ENCODE measurements at places on chromosomes 7 and 10.

- no peak for DNase-seq
Observed at GRCh38 chr10:62653254-62653653, 151.3 kb upstream of the ADO start.

DNA sequence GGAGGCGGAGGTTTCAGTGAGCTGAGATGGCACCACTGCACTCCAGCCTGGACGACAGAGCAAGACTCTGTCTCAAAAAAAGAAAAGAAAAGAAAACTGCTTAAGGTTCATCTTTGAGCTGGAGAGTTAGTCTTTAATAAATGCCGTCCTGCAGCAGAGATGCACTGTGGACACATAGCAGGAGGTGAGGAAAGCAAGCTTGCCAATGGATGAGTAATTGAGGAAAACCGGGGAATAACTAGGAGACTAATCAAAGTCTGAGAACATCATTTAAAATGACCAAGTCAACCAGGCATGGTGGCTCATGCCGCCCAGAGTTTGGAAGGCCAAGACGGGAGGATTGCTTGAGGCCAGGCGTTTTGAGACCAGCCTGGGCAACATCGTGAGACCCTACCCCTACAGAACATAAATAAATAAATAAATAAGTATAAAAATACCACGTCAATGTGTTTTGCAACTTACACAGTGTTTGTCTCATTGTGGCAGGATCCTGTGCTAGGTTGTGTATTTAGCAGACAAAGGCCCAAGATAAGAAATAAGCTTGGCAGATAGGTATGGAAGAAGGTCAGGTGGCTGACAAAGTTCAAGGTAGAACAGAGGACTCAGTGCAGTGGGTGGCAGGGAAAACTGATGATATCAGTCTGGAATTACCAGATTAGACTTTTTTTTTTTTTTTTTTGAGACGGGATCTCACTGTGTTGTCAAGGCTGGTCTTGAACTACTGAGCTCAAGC lies 115.7 kb upstream of the KMT2C start:
- DNase-seq = no peak

DNA sequence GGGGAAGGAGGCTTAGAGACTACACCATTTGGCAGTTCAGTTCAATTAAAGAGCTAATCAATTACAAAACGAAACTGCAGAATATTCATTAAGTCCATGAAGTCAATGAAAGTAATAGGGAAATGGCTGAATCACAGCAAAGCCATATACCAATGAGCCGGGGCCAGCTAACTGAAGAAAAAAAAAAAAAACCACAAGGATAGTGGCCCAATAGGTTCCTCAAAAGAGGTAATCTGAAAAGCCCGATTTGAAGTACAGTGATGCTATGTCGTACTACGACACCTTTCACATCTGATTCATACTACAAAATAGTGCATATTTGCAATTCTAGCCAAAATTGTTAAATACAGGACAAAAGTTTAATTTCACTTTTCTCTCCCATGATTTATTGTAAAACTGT lies 2.5 kb downstream of the ARHGAP12 start:
- no peak for DNase-seq

GRCh38 chr10:11320809-11321520 lies 290.5 kb downstream of the USP6NL start:
- no peak for DNase-seq

DNA sequence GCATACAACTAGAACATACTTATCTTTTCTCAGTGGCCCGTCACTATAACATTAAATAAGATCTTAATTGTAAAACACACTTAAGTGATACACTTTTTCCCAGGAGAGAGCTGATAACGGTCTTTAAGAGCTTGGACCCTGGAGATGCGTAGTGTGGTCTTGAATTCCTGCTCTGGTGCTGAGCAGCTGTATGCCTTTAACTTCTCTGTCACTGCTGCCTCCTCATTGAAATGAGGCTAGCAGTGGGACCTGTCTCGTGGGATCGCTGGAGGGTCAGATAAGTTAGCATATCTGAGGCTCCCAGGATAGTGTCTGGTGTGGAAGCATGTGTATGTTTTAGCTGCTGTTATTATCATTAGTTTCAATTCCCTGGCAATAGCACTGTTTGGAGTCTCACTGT lies 194.9 kb downstream of the SDK1 start:
- no peak for DNase-seq

DNA sequence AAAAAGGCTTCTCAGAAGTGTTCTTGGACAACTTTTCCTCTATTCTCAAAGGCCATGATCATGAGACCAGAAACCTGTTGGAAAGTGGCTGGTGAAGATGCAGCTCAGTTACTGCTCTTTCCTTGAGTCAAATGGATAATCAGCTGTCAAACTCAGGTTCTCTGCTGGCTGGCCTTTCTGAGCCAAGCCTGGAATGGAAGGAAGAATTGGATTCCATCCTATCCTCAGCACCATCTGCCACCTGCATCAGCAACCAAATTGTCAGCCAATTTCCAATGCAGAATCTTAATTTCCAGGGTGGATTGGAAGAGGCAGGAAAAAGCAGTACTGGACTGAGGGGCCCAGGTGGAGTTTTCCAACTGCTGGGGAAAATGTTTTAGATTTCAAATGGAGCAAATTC lies 631.7 kb downstream of the KCNMA1 start:
- DNase-seq = no peak

- no peak for DNase-seq
Observed at GRCh38 chr10:78805176-78805575, 263.6 kb upstream of the ZMIZ1 start.

DNA sequence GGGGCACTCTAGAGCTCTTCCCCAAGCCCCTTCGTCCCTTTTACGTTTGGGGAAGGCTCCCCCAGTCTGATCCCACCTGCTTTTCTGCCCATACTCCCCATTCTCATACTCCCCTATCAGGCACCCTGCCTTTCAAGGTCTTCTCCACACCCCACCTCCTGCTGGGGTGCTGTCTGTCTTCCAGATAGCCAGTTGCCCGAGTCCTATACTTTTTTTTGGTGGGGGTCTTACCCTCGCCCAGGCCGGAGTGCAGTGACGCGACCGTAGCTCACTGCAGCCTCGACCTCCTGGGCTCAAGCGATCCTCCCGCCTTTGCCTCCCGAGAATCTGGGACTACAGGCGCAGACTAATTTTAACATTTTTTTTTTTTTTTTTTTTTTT lies 775 bp upstream of the ABHD11 start:
- no peak for DNase-seq

DNA sequence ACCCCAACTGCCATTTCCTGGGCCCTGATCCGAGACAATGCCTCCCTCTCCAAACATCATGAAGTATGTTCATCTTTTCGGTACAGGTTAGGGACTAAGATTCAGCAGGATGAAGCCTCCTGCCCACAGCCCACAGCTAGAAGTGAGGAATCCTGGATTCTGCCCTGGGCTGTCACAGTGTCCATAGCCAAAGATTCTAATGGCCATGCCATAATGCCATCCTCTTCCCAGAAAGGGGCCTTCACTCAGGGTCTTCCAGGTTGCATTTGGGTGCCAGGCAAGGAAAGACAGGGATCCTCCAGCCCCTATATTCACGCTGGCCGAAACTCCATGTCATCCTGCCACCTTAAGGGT lies 15.7 kb upstream of the ZMIZ1 start:
- DNase-seq = no peak

DNA sequence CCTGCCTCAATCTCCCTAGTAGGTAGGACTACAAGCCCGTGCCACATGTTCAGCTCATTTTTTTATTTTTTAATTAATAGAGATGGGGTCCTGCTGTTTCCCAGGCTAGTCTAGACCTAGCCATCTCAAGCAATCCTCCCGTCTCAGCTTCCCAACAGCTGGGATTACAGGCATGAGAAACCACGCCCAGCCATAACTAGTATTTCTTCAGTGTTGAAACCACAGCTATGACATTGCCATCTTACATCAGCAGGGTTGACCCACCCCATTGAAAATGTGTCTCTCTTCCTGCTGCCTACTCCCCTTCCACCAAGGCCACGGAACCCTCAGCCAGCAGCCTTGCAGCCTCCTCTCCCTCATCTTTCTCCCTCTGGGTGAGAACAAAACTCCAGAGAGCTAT lies 62.1 kb upstream of the ZNF746 start:
- no peak for DNase-seq

- DNase-seq = no peak
Observed at GRCh38 chr7:44846816-44847508, 925 bp downstream of the H2AZ2 start.

GRCh38 chr7:36456548-36456947 lies 66.9 kb downstream of the ANLN start:
- DNase-seq = no peak

- no peak for DNase-seq
Observed at GRCh38 chr10:133031541-133032125, 56.1 kb upstream of the ADGRA1 start.

- peak; percentile 52 for DNase-seq
Observed at GRCh38 chr7:13279854-13280435, 592.5 kb downstream of the ARL4A start.

- peak; percentile 54 for DNase-seq
Observed at GRCh38 chr10:100482181-100482833, 19.5 kb downstream of the WNT8B start.

DNA sequence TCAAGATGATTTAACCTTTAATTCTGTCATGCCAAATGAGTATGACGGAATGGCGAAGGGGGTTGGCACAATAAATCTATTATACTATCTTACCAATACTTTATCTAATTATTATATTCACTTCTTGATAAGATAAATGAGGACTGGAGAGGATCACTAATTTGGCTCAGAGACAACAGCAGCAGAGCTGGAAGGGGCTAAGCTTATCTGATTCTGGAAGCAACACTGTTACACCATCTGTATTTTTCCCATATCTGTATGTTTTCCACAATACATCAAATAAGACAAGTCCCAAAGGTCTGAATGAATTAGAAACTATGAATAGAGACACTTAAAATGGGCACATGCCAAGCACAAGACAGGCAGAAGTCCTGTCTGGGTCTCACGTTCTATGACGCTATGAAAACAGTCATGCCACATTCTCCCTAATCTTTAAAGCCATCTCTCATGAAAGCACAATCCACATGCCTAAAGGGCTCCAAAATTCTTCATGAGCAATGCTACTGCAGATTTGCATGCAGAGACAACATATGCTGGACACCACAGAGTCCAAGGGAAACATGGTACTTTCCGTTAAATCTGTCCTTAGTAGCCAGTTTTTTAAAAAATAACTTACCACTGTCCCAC lies 88.3 kb downstream of the SLC25A13 start:
- DNase-seq = no peak

DNA sequence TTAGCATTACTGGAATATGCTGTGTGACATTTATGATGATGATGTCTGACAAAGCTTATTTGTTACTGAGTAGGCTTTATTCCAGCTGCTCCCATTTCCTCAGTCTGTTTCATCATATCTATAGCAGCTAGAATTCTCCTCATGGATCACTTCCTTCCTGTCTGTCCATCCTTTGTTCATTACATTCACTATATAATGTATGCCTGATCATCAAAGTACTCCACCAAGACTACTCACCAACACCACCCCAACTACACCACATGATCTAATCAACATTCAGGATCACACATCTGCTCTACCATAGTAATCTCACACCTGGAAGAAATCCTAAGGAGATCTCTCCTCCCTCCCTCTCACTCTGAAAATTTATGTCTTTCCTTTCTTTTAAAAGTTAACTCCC lies 61.3 kb downstream of the APBB1IP start:
- DNase-seq = no peak

GRCh38 chr7:106615808-106616707 lies 44.9 kb downstream of the CCDC71L start:
- DNase-seq = no peak

DNA sequence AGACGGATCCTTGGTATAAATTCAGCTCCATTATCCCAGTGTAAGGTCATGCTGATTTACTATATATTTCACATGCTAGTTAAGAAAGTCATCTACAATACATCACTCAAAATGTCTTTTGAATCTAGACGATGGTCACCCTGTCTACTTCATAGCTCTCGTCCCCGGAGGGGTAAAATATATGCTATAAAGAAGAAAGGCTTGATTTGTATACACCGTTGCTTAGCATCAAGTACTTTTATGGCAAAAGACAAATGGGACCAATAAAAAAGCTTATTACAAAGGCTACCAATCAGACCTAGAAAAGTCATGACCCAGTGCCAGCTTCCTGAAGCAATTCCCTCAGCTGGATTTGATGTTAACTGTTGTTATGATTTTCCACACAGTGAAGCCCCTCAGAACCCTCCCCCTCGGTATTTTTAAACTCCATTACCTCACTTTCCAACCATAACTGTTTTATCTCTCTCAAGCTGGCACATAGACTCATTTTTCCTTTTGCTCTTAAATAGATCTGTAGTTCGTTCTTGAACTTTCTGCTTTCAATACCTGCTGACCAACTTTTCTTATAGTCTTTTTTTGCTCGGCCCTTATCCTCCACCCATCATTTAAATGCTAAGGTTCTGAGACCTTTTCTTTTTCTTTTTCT lies 104.9 kb downstream of the DOCK4 start:
- DNase-seq = no peak

GRCh38 chr7:33744293-33745075 lies 160.9 kb upstream of the BMPER start:
- peak; percentile 18 for DNase-seq

DNA sequence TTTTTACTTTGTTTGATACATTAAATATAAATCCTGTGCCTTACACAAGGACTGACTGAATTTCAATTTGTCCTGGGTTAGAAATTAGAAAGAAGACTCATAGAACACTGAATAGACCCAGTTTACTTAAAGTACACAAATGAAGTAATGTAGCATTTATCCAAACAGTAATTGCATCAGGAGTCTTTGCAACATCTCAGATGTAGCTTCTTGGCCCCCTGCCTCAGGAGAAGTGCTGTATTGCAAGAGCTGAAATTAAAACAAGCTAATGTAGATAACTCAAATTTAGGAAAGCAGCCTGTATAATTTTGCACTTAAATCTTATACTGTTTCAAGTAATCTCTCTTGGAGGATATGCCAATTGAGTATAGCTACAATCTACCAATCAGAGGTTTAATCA lies 54.3 kb upstream of the KCND2 start:
- no peak for DNase-seq

GRCh38 chr10:94155722-94156271 lies 162.1 kb downstream of the PLCE1 start:
- no peak for DNase-seq

- no peak for DNase-seq
Observed at GRCh38 chr10:4776234-4776638, 49.8 kb upstream of the AKR1E2 start.

DNA sequence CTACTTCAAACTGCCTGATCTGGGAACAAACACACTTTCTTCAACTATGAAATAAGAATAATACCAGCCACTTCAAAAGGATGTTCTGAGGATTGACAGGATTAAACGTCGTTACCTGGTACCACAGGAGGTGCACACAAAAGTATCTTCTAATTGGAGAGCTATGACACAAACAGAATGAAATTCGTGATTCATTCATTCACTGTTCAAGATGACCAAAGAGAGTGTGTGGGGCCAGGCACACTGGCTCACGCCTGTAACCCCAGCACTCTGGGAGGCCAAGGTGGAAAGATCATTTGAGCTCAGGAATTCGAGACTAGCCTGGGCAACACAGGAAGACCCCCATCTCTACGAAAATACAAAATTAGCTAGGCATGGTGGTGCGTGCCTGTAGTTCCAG lies 50.9 kb downstream of the SFMBT2 start:
- DNase-seq = no peak

GRCh38 chr10:14389981-14390590 lies 59.4 kb upstream of the FRMD4A start:
- no peak for DNase-seq
